ENCODE measurements at places on chromosomes 5 and 9.

DNA sequence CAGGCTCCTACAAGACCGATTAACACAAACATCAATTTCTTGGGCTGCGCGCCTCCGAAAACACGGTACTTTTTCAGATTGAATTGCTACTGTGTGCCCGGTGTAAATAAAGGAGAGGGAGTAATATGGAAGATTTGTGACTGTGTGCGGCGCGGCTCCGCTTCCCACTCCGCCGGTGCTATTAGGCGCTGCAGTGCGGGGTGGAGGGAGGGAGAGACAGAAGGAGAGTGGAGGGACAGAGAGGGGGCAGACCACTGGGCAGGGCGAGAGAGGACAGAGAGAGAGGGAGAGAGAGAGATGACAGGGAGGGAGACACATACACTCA, 24.7 kb upstream of the RNU6ATAC start:
- no peak for DNase-seq

DNA sequence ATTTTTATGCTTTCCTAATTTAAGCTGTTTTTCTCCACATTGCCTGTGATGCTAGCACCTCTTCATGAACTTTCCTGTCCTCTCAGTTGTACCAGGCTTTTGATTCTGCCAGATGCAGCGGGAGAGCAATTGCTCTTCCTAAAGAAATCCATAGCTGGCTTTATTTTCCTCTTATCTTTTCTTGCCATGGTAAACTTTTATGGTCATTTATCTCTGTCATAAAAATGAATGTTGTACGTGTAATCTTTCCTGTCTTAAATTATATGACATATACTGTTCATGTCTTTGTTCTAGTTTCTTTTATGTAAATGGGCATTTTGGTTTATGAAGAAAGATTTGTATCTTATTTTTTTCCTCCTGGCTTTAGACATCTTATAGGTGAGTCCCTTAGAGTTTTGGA, 127.5 kb downstream of the SH3GL2 start:
- DNase-seq = no peak

- DNase-seq = no peak
Measured at GRCh38 chr5:136162008-136162407, 29.4 kb downstream of the SMAD5 start.

DNA sequence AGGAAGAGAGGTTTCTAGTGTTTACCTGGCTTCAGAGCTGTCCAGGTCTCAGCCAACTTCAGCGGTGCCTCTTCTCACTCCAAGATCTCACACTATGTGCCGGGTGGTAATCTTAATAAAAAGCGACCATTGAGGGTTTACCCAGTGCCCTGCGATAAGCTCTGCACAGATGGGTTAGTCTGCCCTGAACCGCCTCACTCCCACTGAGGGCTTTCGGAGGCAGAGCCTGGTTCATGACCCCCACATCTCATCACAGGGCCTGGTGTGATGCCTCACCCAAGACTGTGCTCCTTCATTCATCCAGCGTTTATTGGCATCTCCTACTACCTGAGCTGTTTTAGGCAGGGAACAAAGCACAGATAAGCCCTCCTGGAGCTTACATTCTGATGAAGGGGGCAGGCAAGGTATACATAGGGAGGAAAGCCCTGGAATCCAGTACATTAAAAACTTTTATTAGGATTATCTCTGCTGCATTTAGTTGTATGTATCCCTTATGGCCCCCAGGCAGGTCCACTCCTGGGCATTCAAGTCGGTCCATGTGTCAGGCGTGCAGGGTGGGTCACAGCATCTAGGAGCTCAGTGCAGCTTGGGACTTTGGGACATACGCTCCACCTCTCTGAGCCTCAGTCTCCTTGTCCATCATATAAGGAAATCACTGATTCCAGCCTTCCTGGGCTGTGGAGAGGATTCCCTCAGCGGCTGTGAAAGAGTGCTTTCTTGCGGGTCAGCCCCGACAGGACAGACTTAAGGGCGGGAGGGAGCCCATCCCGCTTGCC, 613 bp upstream of the COL15A1 start:
- DNase-seq = no peak

- no peak for DNase-seq
Measured at GRCh38 chr5:52861368-52861767, 73.7 kb downstream of the ITGA1 start.

DNA sequence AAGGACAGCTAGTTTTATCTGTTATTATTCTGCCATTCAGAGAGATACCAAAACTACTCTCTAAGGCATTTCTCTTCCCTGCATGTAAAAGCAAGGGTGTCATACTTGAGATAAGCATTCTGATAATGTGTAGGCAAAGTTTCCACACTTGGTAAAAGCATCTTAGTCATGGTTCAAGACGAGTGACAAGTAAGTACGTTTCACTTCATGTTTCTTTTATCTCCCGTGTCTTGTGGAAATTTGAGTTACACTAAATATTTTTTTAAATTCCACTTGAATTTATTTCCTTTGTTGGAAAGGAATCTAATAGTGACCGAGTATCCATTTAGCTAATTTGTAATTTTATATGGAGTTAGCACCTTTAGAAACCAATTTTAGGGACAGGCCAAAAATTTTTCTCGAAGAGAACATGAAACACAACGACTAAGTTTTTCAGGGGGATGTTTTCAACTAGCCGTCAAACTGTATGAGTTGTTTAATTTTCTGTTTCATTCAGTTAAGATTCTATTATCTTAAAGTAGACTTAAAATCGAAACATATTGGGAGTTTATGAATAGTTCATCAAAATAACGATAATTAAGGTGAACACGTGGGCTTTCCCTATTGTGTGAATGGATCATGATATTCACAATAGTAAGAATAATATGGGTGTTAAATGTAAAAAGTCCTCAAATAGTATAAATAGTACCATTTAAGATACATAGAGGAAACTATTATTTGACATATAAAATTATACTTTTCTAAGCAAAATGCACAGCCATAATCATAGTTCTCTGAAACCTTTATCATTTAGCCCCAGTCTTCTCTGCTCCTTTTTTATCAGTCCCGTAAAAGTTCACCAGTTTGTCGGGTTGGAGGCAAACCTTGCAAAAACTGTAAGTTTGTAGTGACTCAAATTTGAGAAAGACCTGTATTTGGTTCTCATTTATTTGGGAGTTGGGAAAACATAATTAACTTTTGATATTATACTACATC, 1.6 kb downstream of the RFESD start:
- no peak for DNase-seq

- no peak for DNase-seq
Measured at GRCh38 chr5:126446498-126447224, 23.5 kb downstream of the GRAMD2B start.

DNA sequence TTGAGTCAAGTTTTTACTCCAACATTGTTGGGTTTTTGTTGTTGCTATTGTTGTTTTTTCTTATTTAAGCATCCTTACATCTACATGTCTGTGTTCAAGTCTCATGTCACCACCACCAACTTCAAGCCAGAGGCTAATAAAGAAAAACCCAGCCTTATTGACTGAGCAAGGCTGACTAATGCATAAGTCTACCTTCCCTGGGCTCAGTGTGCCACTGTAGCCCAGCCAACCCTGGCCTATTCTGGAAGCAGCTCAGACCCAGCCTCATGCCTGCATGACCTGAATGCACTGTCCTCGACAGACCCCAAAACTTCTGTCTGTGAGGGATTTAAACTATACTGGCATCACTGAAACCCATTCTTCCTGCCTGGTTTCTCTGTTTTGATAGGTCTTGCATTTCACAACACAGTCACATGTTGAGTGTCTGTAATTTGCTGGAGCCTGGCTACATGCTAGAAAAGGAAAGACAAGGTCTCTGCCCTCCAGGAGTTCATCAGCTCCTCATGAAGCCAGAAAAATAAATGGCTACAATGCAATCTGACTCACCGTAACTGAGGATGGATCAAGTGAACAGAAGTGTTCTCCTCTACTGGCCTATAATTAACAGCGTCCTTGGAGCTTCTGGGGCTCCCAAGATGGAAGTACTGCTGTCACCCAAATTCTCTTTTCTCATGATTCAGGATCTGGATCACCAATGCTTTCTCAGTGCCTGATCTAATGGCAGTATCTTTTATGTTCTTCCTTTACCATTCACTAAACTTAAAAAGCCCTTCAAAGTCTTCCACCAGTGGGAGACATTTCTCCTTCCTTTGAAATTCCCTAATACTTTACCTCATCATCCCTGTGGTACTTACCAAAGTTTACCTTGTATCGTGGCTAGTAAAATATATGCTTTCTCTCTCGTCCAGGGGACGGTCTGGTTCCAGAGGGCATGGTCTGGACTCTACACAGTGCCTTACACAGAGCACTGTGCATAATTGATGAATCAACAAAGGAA, 103.9 kb upstream of the IFNE start:
- DNase-seq = no peak

DNA sequence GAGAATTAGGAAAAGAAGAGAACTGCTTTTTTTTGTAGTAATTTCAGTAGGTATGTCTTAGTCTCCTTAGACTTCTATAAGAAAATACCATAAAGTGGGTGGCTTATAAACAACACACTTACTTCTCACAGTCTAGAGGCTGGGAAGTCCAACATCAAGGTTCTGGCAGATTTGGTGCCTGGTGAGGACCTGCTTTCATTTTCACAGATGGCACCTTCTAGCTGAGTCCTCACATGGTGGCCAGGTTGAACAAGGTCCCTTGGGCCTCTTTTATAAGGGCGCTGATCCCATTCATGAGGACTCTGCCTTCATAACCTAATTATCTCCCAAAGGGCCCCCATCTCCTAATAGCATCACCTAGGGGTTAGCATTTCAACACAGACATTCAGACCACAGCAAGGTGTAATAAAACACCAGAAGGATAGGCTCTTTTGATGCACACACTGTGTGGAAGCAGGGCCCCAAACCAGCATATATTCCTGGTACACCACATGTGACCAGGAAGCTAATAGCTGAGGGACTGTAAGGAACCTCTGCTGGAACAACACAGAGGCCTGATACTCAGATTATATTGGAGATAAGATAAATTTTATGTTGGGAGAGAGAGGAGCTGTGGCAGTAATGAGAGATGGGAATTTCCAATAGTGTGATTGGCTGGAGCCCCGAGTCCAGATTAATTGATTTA, 384.9 kb downstream of the RAB3C start:
- no peak for DNase-seq

Data from nucleus accumbens (tissue), 56 donors.